Placental epithelial cell (primary cell): ENCODE measurements at places on chromosomes 2 and 18. TPM values are rescaled to one million over a fixed set of nuclear protein-coding genes. Genes with fewer than 3 reads are reported as not detected.

The HTR2B gene
- total RNA-seq = under 0.01 TPM in 1 of 2 replicates, not detected in the other

The SLC66A2 gene
- 39.7 and 51.9 TPM in 2 replicates for total RNA-seq

The CREG2 gene
- not detected in 2 replicates for total RNA-seq

The REG3A gene
- not detected in 2 replicates for total RNA-seq

The ALPP gene
- 3.9 and 19.2 TPM in 2 replicates for total RNA-seq

The FBXO15 gene
- total RNA-seq = 0.39 TPM in 1 of 2 replicates, not detected in the other

The CHRND gene
- not detected in 2 replicates for total RNA-seq

The RIT2 gene
- total RNA-seq = not detected in 2 replicates

The GMCL1 gene
- 7.1 and 9.4 TPM in 2 replicates for total RNA-seq

The ADI1 gene
- 74.6 and 76.3 TPM in 2 replicates for total RNA-seq

The FOXD4L1 gene
- under 0.01 TPM in 1 of 2 replicates, not detected in the other for total RNA-seq

The C2orf76 gene
- total RNA-seq = 5.9 and 6.6 TPM in 2 replicates

The RNU2-63P gene
- 800 TPM in 1 of 2 replicates, not detected in the other for total RNA-seq

The CYB5A gene
- 1.2 and 2.7 TPM in 2 replicates for total RNA-seq

The STPG4 gene
- 1.2 and 2.9 TPM in 2 replicates for total RNA-seq

The SGPP2 gene
- not detected in 2 replicates for total RNA-seq

The GRP gene
- total RNA-seq = not detected in 2 replicates

The KCNG3 gene
- not detected in 2 replicates for total RNA-seq

The ZNF521 gene
- 3.0 and 7.9 TPM in 2 replicates for total RNA-seq
